Germinal center (tissue), 1 donor: ENCODE measurements at places on chromosomes 11 and 22.
A peak's percentile ranks its signal among the peaks of the same experiment; 100 is the strongest.

- no peak for DNase-seq
Measured at GRCh38 chr11:19342036-19342435, 101.3 kb upstream of the E2F8 start.

- no peak for DNase-seq
Measured at GRCh38 chr22:41739576-41739975, 40.3 kb downstream of the MEI1 start.

DNA sequence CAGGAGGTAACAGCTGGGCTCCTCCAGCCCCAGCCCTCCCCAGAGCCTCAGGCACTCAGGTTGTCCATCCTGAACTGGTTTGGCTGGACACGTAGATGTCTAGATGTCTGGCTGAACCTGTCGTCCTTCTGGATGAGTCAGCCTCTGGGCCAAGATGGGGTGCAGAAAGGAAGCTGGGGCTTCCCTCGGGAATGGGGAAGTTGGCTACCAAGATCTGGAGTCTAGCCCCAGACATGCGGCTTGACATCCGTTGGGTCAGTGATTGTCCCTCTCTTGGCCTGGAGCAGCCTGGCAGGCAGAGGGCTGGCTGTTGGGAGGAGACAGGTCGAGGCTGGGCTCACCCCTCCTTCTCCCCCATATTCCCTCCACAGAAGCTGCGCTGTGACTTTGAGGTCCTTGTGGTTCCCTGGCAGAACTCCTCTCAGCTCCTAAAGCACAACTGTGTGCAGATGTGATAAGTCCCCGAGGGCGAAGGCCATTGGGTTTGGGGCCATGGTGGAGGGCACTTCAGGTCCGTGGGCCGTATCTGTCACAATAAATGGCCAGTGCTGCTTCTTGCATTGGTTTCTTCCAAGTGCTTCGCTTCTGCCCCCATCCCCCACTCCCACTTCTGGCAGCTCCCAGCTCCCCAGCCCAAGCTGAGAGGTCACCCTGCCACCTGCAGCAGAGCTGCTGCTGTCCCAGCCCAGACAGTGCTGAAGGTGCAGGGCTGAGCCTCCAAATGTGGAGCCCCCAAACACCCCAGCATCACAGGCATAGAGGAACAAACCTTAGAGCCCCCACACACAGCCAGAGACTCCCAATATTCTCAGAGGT lies 1.3 kb downstream of the CST6 start:
- DNase-seq: no peak

DNA sequence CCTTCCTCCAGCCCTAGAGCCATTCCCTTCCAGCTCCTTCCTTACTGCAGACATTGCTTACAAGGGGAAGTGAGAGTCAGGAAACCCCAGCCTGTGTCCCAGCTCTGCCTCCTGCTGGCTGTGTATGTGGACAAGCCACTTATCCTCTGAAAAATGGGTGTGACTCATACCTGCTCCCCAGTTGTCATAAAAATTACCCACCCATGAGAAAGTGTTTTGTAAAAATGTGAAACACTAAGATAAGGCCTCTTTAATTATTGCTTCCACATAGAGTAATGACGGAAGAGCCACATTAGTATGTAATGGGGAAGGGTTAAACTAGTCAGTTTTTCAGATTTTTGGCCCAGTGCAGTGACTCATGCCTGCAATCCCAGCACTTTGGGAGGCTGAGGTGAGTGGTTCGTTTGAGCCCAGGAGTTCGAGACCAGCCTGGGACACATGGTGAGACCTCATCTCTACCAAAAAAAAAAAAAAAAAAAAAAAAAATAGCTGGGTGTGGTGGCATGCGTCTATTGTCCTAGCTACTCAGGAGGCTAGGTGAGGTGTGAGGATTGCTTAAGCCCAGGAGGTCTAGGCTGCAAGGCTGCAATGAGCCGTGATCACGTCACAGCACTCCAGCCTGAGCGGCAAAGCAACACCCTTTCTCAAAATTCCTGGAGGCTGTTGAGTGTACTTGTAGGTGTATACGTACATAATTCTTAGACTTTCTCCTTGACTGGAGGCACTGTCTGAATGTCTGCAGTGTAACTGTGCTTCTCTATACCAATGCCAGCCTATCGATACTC lies 84.9 kb downstream of the CTTN start:
- peak; percentile 65 for DNase-seq

DNA sequence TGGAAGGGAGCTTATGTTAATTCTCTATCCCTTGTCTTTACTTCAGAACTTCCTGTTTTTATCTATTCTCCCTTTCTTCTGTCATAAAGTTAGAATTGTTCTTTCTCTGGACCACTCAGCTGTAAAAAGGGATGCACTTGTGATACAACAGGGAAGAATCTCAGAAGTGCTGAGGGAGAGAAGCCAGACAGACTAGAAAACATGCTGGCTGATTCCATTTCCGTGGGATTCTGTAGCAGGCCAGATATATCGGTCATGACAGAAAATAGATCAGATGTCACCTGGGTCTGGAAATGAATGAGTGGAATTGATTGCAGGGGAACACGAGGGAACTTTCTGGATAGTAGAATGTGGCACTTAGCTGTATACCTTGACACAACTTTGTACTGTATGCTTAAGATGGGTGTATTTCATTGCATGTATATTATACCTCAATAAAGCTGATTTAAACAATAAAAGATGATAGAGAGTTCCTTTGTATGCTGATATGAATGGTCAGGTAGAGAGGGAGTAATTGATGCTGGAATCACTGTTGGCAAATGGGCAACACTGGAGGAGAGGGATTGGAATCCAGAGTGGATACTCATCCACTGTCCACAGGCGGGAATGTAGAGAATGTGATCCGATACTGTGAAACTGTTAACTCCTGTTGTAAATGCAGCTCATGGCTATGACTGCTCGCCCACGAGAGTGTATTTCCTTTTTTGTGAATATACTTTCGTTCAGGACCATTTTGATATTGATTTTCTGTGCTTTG lies 59.6 kb downstream of the ATXN10 start:
- no peak for DNase-seq

- DNase-seq: no peak
Measured at GRCh38 chr11:86571273-86571948, 101.0 kb downstream of the ME3 start.

GRCh38 chr11:130404727-130405126 lies 23.7 kb downstream of the ADAMTS8 start:
- no peak for DNase-seq

DNA sequence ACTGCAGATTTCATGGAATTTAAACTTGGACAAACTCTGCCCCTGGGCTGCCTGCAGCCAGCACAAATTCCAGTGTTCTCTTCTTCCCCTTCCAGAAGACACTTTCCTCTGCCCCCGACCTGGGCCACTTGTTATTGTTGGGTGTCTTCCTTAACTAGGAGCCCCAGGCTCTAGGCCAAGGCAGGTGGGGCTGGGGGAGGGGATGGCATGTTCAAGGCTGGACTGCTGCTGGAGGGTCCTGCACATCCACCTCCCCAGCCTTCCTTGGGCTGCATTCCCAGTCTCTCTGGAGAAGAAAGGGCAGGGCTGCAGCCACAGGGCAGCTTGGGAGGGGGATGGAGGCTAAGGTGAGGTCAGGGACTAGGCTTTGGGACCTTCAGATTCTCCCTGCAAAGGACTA lies 11.5 kb upstream of the SLC22A6 start:
- no peak for DNase-seq

DNA sequence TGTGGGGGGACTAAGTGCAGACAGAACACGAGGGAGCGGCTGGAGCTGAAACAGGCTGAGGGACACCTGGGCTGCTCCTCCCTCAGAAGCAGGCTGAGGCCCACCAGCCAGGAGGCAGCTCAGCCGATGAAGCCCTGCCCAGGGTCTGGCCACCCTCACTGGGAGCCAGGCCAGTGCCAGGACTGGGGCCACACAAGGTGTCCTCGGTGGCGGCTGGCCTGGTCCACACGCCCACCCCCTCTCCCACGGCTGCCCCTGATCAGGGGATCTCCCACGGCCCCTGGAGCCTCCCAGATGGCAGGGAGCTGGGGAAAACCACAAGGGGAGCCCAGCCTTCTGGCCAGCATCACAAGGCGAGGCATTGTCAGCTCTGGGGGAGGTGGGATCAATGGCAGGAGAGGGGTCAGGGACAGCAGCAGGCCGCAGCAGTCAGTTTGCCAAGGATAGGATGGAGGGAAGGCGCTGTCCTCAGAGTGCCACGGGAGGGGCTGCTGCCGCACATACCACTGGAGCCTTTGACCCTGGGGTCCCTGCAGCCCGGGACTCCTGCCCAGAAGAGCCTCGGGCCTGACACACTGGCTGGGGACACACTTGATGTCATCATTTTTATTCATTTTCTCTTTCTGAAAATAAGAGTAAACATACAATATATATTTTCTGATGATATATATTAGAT lies 11.7 kb upstream of the RASL10A start:
- no peak for DNase-seq

GRCh38 chr11:27200779-27201453 lies 160.3 kb downstream of the BBOX1 start:
- DNase-seq: no peak

DNA sequence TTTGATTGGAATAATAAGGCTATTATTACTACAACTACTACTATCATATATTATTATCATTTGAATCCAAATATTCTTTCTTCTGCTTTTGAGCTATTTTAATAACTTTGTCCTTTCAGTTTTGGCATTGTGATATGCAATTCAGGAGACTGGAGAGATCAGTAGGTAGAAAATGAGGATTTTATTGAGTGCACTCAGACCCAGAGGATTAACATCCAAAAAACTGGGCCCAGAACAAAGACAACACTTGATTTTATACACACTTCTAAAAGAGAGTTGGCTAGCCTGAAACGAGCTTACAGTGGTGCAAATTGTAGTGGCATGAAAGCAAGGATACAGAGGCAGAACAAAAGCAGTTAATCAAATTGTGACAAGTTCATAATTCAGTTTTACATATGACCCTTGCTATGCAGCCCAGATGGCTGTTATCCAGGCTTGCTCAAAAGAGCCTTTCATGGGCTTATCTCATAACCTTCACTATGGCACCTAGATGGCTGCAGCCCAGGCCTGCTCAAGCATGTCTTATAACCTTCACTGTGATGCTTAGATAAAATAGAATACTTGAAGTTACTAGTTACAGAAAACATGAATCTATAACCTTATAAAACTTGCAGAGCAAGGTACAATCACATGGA lies 796.3 kb upstream of the RAG2 start:
- no peak for DNase-seq

DNA sequence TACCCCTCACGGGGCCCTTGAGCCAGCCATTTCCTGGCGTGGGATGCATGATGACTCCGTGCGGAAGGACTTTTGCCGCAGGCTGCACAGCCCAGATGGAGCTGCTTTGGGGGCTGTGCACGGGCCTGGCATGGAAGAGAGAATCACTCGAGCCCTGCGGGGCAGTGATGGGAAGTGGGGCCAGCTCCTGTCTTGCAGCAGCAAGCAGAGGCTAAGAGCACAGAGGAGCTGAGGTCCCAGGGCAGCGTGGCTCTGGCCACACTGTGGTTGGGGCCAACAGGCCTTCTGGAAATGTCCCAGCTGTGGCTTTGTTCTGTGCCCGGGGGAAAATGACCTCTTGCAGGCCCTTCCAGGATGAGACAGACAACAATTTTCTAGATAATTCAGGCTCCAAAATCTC lies 92.7 kb upstream of the TIMP3 start:
- DNase-seq: no peak

DNA sequence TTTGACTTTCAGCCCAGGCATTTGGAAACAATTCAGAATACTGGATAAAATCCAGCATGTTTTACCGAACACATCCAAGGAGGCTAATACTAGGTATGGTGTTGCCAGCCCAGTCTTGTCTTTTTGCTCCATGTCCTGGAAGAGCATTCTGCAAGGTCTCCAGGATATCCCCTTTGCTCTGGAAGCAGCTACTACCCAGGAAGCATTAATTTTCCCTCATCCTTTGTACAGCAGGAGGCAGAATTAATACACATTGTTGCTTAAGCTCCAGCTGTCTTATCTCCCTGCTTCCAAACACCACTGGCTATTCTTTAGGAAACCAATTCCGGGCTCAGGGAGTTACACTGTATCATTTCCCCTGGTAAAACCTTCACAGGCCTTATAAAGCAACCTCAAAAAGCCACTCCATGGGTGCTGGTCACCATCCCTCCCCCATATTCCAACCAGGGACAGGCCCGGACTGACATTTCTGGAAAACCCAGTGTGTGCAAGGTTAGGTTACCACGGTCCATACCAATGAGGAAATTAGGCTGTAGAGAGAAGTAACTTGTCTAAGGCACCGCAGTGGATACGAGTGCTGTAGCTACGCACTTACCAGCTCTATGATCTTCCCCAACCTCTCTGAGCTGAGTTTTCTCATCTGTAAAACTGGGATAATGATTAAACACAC lies 1.5 kb upstream of the UBASH3B start:
- no peak for DNase-seq

- no peak for DNase-seq
Measured at GRCh38 chr22:17705546-17705945, 67.0 kb downstream of the BCL2L13 start.
